ENCODE measurements at places on chromosomes 12 and 14. TPM values are rescaled to one million over a fixed set of nuclear protein-coding genes. Genes with fewer than 3 reads are reported as not detected.
A peak's percentile ranks its signal among the peaks of the same experiment; 100 is the strongest.

DNA sequence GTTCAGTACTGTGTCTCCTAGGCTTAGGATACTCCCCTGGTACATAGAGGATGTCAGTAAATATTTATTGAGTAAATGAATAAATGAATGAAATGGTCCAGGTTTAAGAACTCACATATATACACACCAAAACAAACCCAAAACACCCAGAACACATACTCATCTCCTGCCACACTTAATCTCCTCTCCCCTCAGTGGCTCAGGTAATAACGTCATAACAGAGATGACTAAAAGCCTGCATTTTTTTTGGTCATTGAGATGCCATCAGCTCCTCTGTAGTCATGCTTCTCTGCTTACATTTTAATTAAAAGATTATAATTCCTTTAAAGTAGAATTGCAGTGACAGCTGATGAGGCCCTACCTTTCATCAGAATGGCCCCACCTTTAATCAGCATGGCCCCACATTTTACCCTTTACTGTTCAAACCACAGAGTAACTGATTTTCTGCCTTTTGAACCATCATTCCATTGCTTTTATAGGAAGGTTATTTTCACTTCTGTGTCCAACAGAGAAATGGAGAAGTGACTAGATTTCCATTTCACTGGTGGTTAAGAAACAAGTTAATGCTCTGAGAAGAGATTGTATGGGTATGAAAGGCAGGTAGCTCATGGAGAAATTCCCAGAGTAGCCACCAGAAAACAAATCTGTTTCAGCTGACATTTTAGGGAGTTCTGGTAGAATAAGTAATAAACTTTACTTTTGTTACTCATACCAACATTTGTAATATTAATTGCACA lies 193.4 kb upstream of the ATP2B1 start:
- DNase-seq = no peak

DNA sequence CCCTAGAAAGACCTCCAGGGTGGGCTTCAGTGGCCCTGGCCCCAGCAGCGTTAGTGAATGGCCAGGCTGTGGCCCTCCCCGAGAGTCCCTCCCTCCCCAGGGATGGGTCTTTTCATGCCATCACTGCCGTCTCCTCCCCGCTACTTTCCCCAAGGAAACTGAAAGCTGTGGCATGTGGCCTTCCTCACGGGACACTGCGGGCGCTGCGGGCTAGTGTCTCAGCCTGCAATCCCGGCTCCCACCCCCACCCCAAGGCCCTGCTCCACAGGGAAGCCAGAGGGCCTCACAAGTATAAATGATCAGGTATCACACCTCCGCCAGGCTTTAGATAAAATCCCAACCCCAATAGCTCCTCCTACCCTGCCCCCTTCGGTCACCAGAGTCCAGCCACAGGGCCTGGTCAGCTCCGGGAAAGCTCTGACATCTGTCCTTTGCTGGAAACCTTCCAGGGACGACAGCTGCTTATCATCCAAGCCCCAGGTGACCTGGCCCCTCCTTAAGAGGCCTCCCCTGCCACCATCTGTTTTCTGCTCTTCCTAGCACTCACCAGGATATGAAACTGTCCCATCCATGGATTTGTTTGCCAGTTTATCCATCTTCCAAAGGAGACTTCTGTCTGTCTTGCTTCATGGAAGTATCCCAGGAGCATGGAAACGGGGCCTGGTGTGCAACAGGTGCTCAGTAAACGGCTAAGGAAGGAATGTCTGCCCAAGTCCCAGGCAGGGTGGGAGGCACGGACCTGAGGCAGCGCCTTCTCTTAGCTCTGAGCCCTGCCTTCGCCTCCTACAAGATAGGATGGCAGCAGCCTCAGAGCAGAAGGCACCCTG lies 31.6 kb downstream of the CCDC85C start:
- no peak for DNase-seq

DNA sequence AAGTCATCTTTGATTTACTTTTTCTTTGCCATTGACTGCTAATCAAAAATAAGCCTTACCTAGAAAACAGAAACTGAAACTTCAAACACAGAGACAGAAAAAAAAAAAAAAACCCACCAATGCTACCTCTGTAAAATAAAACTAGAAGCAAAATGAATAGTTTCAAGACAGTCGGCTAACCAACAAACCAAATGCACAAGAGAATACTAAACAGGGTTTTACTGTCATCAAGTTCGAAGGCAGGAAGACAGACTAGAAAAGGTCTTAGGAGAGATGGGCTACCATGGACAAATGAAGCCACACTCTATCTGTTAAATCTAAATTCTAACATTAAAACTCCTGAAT lies 59.5 kb downstream of the SEL1L start:
- DNase-seq = no peak

- DNase-seq = no peak
Observed at GRCh38 chr14:35406506-35407305, 2.2 kb upstream of the NFKBIA start.

STYK1 gene
- total RNA-seq = 2.9 TPM

- no peak for DNase-seq
Observed at GRCh38 chr14:70943838-70944237, 36.6 kb downstream of the PCNX1 start.

ANKRD52 gene
- total RNA-seq = 13.7 TPM

DNA sequence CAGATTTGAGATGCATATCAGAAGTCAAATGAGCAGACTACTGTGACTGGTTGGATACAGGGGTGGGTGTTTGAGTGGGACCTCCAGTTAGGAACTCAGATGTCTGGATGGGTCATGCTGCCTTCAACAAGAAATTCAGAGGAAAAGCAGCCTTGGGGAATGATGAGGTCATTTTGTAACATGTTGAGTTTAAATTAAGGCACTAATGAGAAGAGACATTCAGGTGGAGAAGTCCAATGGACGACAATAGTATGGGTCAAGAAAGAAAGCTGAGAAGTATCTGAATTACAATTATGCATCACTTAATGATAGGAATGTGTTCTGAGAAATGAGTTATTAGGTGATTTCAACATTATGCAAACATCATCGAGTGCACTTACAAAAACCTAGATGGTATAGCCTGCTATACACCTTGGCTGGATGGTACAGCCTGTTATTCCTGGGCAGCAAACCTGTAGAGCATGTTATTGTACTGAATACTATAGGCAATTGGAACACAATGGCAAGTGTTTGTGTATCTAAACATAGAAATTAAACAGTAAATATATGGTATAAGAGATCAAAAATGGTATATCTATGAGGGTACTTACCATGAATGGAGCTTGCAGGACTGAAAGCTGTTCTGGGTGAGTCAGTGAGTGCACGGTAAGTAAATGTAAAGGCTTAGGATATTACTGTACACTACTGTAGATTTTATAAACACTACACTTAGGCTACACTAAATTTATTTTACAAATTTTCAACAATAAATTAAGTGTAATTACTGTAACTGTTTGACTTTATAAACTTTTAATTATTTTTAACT lies 414.7 kb downstream of the RAD51B start:
- DNase-seq = no peak

FAM222A gene
- total RNA-seq = 2.5 TPM

- no peak for DNase-seq
Observed at GRCh38 chr12:2291947-2292346, 239.2 kb downstream of the CACNA1C start.

ZNF268 gene
- 16.4 TPM for total RNA-seq

GRCh38 chr14:22752422-22752821 lies 14.1 kb upstream of the OXA1L start:
- DNase-seq = no peak

TSPAN19 gene
- not detected for total RNA-seq

- DNase-seq = no peak
Observed at GRCh38 chr12:131603106-131603938, 107.6 kb upstream of the SFSWAP start.

DAO gene
- not detected for total RNA-seq

GRCh38 chr12:75207338-75208083 lies 2.1 kb downstream of the KCNC2 start:
- DNase-seq = peak; percentile 74

DNA sequence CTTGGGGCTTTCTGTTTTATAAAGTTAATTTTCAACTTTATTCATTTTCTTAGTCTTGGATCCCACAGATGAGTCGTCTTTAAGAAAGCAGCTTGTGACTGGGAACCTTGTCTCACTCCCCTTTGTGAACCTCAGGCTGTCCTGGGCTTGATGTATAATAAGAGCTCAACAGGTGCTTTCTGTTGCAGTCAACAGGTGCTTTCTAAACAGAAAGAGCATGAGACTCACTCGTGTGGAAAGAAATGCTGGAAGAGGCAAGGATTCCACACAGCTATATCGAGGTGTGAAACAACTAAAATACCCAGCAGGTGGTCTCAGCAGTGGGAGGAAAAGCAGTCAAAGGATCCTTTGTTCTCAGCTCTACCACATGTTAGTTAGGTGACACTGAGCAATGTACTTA lies 398.9 kb downstream of the EGLN3 start:
- peak; percentile 13 for DNase-seq

GRCh38 chr12:57817261-57817989 lies 1.1 kb downstream of the AVIL start:
- DNase-seq = no peak

ANO4 gene
- total RNA-seq = 1.3 TPM

GRCh38 chr14:35829449-35829848 lies 3.3 kb downstream of the BRMS1L start:
- DNase-seq = no peak

- no peak for DNase-seq
Observed at GRCh38 chr14:77859934-77860570, 60.1 kb downstream of the ADCK1 start.

DNA sequence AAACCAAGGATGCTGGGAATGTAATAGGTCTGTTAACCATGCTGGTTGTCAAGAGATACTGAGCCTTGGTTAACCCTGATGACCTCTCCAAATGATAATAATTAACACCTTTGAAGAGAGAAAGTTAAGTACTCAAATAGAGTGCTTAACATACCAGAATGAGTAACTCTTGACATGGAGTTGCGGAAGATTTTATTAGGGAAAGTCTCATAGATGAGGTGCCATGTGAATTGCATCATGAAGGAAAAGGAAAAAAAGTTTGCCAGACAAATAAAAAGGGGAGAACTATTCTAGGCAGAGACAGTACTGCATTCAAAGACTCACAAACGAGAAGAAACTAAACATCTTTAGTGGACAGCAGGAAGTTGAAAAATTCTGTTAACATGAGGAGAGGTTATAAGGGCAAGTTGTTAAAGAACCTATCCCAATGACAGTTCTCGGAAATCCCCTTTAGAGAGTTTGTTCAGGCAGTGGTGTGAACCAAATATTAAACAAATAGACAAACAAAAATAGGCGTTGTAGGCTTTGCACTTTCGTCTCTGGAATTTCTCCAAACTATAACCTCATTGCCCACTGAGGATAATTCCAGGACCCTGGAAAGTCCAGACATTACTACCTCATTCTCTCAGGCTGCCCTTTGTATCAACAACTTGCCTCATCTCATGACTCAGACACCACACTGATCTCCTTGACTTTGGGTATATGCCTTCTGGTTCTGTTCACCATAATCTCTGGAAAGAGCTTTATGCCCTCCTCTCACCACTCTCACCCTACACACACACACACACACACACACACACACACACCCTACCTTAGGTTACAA lies 435.0 kb downstream of the GXYLT1 start:
- no peak for DNase-seq

HCAR3 gene
- not detected for total RNA-seq

- DNase-seq = no peak
Observed at GRCh38 chr12:91250273-91250665, 67.7 kb upstream of the DCN start.

DNA sequence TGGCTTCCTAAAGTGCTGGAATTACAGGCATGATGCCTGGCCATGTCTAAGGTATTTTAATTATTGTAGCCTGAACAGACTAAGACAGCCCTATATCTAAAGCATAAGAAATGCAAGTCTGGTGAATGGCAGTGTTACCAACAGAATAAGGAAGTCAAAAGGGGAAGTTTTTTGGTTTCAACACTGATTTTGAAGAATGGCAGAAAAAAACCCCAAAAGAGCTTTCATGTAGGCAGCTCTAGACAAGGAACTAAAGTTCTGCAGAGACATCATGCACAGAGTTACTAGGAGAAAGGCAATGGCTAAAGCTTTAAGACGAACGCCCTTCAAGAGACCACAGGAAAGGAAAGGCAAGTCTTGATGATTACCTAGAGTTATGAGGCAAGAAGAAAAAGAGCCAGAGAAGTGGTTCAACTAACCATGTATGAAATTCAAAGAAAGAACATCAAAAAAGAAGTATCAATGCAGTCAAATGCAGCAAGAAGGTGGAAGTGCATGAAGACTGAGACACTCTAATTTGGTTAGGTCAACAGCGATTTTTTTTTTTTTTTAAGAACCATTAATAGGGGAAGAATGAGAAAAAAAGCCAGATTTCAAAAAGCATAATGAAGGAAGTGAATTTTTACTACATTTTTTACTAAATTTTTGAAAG lies 50.8 kb downstream of the RPS6KA5 start:
- no peak for DNase-seq

DNA sequence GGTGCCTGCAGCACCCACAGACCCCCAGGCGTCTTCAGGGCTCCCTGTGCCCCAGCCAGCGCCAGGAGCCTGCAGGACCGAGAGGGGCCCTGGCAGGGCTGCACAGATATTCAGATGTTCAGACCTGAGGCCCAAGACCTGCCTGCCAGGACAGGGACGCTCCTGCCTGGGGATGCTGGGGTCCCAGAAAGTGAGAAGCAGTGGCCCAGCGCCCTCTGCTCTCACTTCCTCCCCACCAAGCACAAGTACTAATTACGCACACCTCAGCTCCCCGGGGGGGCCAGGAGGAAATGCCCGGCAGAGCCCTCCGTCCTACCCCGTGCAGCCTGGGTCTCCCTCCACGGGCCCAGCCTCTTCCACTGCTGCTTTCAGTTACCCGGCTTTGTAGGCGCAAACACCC lies 28.8 kb upstream of the INF2 start:
- peak; percentile 69 for DNase-seq

GRCh38 chr12:75944905-75945432 lies 86.6 kb downstream of the PHLDA1 start:
- no peak for DNase-seq

DNA sequence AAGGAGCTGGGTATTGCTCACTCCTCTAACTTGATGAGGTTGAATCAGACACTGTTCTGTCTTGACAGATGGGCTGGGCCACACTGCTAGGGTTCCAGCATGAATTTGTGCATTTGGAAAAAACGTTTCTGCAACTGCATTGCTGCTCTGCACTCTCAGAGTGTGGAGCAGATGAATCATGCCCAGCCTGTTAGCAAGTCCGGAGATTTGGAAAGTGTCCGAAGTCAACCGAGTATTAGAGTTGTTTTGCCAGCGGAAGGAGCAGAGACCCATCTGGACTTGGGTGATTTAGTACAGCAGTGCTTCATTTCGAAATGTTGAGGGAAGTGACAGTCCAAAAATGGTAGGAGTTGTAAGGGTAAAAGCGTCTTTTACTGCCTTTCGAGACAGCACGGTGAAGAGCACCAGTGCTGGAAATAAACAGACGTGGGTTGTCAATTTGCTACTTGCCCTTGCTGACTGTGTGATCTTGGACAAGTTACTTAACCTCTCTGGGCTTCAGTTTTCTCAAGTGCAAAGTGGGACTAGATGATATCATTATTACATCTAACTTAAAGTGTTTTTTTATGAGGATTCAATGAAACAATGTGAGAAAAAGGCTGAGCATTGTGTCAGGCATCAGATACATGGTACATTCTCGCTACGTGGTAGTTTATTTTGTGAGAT lies 139.5 kb downstream of the CHST11 start:
- no peak for DNase-seq

Measured in H7 (cell line).